Fibroblast of the aortic adventitia (primary cell): ENCODE measurements at places on chromosomes 7 and 10. TPM values are rescaled to one million over a fixed set of nuclear protein-coding genes. Genes with fewer than 3 reads are reported as not detected.

- DNase-seq = peak; percentile 74
Observed at GRCh38 chr7:68929781-68930261, 668.5 kb upstream of the AUTS2 start.

SLC13A1 gene
- not detected in 2 replicates for total RNA-seq

GRCh38 chr7:40827222-40828085 is 692.6 kb downstream of the SUGCT start:
- DNase-seq = peak; percentile 34

DNA sequence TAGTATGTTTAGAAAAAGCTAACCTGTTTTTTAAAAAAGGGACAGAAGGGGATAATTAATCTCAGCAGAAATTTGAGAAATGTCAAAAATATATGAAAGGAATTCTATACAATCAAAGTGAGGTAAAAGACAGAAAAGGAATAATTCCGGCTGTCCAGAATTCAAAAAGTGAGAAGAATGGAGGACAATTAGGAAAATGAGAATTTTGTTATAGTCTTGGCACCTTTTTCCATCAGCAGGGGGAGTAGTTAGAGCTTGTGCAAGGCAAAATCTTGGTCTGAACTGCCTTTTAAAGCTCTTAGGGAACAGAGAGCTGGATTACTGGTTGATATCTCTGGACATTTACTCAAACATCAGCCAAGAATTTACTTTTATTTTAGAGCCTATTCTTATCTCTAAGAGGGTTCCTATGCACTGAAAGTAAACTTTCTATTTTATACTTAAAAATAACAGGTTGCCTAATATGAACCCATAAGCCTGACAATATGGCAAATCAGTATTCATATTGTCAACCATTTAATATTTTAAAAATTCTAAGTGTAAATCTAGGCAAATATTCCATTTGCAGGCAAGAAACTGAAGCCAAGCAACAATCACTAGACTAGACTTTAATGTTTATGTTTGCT is 185.6 kb downstream of the ANK3 start:
- DNase-seq = peak; percentile 75

NKX2-3 gene
- total RNA-seq = not detected in 2 replicates

DNA sequence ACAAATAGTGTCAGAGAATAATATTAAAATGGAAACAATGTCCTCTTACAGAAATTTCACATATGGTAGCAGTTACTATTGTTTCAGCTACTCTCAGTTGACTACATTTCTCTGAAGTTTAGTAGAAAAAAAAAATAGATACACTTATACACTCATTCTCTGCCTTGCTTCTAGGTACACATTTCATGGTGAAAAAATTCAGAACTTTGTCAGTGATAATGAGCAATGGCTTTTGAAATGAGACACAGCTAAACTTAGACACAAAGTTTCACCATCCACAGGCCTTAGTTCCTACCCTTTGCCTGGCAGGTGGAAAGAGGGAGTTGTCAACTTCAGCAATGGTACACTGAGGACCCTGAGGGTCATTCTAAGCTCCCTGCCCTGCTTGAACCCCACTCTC is 69.2 kb downstream of the CPVL start:
- DNase-seq = no peak

FAM180A gene
- total RNA-seq = 2.5 and 71.0 TPM in 2 replicates

DNA sequence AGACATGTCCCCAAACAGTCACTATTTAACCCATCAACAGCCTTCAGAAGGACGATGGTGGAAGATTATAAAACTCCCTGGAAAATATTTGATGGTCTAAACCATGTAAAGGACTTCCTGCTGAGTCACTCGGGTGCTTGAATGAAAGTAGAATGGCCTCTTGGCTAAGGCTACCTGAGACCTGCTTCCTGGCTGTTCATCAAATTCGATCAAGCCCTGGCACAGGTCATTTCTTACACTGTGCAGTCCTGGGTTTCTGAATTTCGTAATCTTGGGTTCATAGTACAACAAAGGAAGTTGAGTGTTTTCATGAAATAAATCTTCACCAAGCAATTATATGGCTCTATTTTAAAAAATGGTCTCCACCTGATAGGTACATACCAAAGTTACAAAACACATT is 260.3 kb upstream of the RNF32 start:
- no peak for DNase-seq

GRCh38 chr7:138097064-138097741 is 20.9 kb downstream of the AKR1D1 start:
- peak; percentile 1 for DNase-seq

DNA sequence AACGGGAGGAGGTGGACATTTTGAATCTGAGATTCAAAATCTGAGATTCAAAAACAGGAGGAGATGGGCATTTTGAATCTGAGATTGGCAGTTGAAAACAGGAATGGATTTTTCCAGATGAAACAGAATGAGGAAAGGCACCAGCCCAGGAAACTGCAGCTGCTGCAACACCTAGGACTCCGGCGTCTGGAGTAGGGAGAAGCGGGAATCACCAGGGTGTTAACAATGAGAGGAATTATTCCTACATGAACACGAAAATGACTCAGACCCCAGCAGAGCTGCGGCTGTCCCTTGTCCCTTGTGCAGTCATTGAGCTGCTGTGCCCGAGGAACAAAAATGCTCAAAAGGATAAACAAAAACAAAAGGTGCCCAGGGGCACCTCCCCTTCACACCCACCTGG is 59.9 kb upstream of the KAT6B start:
- no peak for DNase-seq

GRCh38 chr10:5645944-5646617 is 20.3 kb downstream of the ASB13 start:
- DNase-seq = no peak

DNA sequence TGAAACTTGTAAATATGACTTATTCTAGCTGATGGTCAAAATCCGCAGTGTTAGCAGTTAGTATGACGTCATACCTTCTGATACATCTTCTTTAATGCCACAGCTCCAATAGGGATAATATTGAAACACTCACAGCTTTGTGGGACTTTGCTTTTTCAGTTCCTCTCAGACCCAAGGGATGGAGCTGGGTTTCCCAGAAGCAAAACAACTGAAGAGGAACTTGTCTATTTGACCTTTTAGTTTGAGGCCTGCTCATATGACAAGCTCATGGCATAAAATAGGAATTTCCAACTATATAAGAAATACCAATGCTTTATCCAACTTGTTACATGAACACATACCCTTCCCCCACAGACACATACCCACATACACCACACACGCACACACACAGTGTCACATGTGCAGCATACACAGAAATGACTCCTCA is 31.6 kb upstream of the C10orf67 start:
- no peak for DNase-seq

DRGX gene
- total RNA-seq = not detected in 2 replicates
